ENCODE measurements at places on chromosomes 6 and 20.
A peak's percentile ranks its signal among the peaks of the same experiment; 100 is the strongest.

DNA sequence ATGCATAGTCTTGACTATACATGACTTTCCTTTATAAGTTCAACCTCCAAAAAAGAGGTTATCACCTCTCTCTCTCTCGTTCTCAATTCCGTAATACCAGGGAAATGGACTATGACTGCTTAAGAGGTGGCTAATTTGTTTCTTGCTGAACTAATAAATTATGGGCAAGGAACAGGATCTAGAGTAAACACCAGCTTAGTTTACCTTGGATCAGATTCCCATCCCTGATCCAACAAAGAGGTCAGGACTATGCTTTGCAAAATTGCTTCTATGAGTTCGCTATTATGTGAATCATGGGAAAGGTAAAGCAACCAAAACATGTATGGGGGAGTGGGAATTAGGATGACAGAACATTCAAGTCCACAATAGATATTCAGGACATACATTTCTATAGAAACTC, 630.7 kb downstream of the HACE1 start:
- DNase-seq = no peak

GRCh38 chr6:52666523-52666922, 4.4 kb upstream of the TMEM14A start:
- DNase-seq = no peak

DNA sequence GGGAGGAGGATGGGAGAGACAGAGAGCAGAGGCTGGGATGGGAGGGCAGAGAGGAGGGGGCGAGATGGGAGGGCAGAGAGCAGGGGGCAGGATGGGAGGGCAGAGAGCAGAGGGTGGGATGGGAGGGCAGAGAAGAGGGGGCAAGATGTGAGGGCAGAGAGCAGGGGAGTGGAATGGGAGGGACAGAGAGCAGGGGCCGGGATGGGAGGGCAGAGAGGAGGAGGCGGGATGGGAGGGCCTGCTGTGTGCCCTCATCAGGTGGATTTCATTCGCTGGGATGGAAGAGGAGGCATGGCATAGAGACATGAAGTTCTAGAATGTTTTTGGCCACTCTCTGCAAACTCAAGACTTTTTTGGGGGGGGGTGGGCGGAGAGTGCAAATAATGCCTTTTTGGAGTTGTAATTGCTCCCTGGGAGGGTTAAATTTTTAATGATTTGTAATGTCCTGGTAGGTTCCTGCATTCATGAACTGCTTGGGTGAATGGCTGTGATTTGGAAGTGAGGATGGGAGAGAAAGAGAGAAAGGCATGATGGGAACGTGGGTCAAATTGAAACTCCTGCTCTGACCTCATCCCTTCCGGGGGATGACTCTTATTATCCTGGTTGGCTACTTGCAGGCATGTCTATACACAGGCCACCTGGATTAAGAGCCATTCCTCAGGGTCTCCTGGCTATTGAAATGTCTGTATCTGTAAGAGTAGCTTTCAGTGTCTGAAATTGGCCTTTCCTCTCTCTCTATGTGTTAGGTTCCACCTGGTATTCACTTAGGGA, 162.4 kb upstream of the AGPAT4 start:
- no peak for DNase-seq

GRCh38 chr6:51740658-51741057, 346.8 kb downstream of the PKHD1 start:
- no peak for DNase-seq

DNA sequence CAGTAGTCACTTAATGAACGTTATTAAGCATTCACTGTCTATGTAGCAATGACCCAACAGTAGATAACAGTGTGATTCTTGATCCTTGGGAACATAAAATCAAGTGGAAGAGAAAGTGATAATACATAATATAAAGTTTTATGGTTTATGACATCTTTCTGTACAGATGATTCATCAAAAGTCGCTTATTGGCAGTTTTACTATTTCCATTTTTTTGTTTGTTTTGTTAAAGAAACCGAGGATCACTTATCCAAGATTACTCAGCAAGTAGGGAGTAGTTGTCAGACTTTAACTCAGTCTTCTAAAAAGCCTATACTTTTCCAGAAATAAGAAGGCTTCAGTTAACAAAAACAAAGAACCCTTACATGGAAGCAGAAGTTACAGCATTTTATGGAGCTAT, 260.8 kb downstream of the ZFAND3 start:
- DNase-seq = no peak

DNA sequence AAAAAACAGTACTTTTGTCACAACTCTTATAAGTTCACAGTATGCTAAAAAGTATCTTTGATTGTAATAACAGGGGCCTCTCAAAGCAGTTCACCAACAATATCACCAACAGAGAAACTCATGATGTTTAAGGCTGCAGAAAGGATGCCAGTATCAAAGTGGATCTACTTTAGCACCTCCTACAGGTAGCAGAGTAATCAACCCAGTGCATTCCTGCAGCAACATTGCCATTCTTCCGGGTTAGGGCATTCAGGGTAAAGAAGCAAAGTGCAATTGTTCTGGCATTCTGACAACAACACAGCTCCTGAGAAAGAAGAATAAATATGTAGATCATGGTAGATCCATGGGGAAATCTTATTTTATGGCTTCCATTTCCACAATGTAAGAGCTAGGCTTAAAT, 7.6 kb upstream of the SLC17A4 start:
- no peak for DNase-seq

DNA sequence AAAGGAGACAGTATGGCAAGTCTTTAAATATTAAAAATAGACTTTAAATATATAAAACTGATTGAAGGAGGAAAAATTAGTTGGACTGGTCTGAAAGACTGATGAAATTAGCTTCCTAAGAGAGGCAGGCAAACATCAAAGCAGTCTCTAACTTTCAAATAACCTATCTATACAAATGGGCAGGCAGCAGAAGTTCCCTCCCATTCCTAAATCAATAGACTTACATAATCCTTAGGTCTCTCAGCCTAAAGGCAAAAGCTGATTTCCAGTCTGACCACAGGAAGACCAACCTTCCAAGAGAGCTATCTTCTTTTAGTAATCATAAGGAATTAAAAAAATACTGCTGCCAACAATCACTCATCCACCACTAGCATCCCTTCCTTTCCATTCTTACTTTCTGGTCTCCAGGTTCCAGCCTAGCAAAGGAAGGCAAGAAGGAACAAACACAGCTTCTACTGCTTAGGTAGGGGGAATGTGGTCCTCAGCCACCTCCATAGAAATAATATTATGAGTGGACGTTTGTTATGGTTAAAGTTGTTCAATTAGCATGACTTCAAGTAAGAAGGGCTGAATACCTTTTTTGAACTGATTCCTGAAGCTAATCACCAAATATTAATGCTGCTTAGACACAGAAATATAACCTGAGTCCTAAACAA, 44.1 kb downstream of the SESN1 start:
- DNase-seq = no peak

GRCh38 chr6:169859401-169859977, 108.1 kb downstream of the ERMARD start:
- no peak for DNase-seq

DNA sequence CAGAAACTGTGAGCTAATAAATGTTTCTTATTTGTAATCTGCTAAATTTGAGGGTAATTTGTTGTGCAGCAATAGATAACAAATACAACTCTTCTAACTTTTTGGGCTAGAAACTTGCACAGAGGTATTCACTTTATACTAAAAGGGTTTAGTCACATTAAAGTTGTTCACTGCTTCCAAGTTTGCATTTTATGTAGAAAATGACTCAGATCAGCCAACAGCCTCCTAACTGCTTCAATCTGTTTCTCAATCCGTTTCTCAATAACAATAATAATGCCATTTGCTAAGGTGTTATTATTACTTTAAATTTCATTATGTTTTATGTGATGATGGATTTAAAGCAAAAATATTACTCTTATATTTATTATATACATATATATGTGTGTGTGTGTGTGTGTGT, 213.9 kb downstream of the CENPW start:
- no peak for DNase-seq

GRCh38 chr20:54560357-54560756, 85.0 kb downstream of the DOK5 start:
- DNase-seq = no peak

DNA sequence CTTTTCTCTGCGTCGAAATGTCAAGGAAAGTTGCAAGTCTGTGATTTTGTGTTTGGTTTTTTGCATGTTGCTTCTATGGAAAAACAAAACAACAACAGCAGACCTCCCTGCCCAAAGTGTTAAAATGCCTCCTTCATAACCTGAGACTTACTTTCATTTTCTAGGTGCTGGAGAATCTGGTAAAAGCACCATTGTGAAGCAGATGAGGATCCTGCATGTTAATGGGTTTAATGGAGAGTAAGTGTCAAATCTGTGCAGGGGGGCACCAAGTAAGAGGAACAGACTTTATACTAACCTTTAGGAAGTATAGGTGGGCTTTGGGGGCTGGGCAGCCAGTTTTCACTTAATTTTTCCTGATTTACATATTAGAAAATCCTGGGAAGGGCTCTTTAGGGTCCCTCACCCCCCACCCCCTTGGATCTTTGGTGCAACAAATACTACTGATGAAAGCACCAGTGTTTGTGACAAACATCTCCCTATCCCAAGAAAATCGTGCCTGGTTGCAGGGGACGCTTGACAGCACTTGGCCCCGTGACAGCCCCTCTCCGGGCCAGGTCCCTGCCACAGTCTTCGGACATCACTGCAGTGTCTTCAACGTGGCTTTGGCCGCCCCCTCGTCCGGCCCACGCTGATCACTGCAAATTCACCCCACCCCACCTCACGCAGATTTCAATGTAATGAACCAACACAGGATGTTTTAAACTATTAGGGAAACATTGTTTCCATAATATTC, 43.1 kb downstream of the GNAS start:
- no peak for DNase-seq

DNA sequence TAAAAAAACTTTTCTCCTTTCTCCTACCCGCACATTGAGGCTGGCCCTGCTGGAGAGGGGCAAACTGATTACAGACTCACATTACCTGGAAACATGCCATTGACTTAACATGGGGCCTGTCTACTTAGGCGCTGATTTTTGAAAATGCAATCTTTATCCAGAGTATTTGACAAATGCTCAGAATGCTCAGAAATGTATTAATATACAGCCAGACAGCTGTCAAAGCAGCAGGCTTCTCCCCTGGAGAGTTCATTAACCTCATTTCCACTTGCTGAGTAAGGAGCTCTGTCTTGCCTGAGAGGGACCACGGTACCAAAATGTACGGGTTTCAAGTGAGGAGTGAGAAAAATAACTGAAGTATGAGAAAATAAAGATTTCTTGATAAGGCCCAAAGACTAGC, 95.7 kb downstream of the PAX1 start:
- DNase-seq = no peak

- no peak for DNase-seq
Measured at GRCh38 chr6:66435321-66435720, 728.3 kb upstream of the EYS start.

GRCh38 chr20:11676630-11677287, 240.9 kb upstream of the BTBD3 start:
- peak; percentile 15 for DNase-seq

DNA sequence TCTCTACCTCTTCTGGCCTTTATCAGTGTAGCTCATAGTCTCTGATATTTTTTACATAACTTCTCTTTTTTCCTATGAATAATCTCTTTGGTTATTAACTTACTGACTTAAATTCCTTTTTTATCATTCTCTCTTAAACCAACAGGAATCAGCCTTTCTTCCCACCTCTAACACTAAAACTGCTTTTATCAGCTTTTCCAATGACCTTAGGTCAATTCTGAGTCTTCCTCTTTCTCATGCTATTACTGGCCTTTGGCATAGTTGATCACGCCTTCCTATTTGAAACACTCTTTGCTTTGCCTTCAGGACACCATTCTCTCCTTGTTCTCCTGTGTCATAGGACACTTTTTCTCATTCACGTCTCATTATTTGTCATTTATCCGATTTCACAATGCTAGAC, 8.1 kb upstream of the HINT3 start:
- no peak for DNase-seq

- DNase-seq = no peak
Measured at GRCh38 chr6:112416866-112417265, 69.7 kb downstream of the RFPL4B start.

DNA sequence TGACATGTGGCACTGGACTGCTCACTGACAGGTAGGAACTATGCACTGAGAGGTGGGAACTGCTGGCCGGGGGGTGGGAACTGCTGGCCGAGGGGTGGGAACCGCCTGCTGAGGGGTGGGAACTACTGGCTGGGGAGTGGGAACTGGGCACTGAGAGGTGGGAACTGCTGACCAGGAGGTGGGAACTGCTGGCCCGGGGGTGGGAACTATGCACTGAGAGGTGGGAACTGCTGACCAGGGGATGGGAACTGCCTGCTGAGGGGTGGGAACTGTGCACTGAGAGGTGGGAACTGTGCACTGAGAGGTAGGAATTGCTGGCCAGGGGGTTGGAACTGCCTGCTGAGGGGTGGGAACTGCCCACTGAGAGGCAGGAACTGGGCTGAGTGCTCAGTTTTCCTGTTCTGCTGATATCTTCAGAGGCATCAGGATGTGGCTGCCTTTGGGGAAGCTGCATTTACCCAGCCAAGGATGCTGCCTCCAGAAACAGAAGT, 90.2 kb downstream of the THBS2 start:
- DNase-seq = no peak

DNA sequence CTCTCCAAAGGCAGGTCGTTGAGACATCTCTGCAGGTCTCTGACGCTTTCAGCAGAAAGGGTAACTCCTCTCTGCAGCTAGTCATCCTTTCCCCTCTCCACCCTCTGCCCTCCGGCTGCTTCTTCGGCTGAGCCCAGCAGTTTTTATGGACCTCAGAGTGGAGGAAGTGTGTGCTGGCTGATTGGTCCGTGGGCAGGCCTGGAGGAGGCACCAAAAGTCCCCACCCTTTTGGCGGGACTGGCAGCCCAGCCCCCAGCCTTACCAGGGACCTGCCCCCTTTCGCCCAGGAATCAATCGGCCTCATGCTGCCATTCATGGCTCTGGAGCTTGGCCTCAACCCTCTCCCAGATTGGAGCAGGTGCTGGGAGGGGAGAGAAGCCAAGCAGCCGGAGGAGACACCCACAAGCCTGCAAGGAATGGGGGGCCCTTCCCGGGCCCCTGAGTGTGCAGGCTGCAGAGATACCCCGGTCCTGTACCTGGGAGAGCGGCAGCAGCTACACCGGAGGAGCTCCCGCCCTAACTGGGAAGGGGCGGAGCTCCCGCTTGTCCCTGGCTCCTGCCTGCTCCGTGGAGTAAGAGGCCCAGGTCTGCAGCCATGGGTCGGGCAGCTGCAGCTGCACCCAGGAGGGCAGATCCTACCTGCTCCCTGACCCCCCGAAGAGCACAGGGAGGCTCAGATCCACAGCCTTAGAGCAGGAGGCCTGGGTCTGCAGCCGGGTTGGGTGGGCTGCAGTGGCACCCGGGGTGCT, 170.3 kb upstream of the SOX4 start:
- no peak for DNase-seq

DNA sequence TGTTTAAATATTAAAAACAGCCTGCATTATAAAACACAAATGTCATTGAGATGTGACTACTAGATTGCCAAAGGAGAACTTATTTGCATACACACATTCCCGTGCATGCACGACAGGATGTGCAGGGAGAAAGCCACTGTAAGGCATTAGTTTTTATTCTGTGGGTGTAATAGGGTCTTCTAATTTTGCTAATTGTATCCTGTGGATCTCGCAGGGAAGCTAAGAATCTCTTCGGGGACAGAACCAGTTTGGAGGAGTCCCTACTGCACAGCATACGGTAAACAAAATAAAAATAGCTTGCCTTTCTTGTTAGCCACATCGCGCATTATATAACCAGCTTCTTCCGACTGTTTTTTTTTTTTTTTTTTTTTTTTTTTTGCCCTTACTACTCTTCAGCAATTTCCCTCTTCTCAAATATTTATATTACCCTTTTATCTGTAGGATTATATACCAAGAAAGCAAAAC, 2.0 kb downstream of the ATXN1 start:
- DNase-seq = no peak
